ENCODE measurements at places on chromosomes 7 and 10.

DNA sequence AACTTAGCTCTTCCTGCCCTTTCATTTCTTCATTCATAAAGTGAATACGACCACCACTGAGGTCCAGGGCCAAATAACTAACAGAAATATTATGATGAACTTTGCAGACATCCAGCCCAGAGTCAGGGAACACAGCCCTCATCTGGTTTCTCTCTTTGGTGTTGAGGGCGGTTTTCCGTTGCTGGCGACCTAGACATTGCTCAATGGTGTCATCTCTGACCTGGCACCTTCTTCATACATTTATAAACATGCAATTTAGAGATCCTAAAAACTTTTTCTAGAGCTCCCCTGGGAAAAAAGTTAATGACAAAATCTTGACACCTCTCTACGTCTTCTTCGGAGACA lies 324 bp upstream of the TET1 start:
- no peak for DNase-seq

DNA sequence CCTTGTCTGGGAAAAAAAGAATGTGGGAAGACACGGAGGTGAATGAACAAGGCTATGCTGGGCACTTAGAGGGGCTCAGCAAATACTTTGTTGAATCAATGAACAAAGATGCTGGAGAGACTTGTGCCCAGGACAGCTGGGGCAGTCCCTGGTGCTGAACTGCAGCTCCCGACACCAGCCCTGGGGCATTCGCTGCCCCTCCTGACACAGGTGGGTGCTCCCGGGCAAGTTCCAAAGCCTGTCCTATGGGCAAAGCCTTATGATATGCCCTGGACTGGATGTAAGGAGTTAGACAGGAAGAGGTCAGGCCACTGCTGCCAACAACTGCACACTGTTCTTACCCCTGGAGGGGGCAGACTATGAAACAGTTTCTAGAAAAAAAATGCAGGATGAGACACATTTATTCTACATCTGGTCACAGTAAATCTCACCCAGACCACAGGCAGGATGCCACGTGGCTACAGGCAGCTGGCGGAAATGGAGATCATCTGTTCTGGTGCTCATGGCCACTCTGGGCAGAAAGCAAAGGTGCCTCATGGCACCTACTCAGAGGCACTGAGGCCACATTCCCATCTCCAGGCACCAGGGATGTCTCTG lies 21.9 kb upstream of the FRAT2 start:
- no peak for DNase-seq

GRCh38 chr10:86329093-86329710 lies 37.4 kb downstream of the GRID1 start:
- DNase-seq, result no peak

- no peak for DNase-seq
Measured at GRCh38 chr7:47799524-47799923, 148.7 kb downstream of the PKD1L1 start.

GRCh38 chr10:122587098-122587760 lies 26.7 kb downstream of the DMBT1 start:
- DNase-seq, result no peak

- DNase-seq, result no peak
Measured at GRCh38 chr7:27170426-27171324, 3.4 kb downstream of the HOXA10 start.

- DNase-seq, result no peak
Measured at GRCh38 chr10:62050893-62051433, 149.5 kb downstream of the ARID5B start.

DNA sequence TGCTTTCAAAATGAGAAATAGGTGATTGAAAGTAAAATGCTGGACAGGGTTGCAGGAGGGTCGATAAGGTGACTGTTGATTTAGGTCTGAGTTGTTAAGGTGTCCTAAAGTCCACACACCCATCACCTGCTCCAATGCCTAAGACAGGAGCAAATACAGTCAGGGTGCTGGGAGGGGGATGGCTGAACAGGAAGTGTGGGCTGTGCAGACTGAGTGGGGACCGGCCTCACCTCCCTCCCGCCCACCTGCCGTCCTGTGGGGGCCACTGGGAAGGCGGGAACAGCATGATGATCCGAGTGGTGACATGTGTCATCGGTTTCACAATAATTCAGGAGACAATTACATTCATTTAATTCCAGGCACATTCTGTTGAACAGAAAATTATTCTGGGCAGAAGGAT lies 260.8 kb downstream of the DNAJB6 start:
- no peak for DNase-seq

DNA sequence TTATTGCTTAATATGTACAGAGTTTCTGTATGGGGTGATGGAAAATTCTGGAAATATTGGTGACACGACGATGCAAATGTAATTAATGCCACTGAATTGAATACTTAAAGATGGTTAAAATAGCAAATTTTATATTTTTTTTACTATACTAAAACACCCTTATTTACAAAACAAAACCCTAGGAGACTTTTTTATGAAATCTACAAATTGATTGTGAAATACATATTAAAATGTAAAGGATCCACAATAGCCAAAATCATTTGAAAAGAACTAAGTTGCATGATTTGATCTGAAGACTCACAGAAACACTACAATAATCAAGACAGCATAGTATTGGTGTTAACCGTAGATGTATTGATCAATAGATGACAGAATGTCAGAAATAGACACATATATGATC lies 252.0 kb downstream of the GRM8 start:
- DNase-seq, result no peak

DNA sequence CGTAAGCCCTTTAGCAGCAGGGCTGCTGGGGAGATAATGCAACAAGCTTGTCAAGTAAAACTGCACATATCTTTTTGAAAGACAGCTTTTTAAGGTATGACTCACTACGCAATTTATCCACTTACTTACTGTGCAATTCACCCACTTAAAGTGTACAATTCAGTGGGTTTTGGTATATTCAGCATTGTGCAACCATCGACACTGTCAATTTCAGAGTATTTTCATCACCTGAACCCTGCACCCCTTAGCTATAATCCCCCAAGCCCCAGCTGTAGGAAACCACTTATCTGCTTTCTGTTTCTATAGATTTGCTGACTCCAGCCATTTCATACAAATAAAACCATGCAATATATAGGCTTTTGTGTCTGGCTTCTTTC lies 168.0 kb downstream of the PTPN20 start:
- no peak for DNase-seq
